ENCODE measurements at places on chromosomes 6 and 20.

- no peak overlapping the region for H3K27ac ChIP-seq
- no peak overlapping the region for H3K4me3 ChIP-seq
- H3K27me3 ChIP-seq, result no peaks in the 10 kb centered on the region
- no peaks in the 10 kb centered on the region for H3K4me1 ChIP-seq
- H3K36me3 ChIP-seq, result no peaks in the 10 kb centered on the region
Measured at GRCh38 chr6:130259557-130259956, 36.8 kb upstream of the SAMD3 start.

DNA sequence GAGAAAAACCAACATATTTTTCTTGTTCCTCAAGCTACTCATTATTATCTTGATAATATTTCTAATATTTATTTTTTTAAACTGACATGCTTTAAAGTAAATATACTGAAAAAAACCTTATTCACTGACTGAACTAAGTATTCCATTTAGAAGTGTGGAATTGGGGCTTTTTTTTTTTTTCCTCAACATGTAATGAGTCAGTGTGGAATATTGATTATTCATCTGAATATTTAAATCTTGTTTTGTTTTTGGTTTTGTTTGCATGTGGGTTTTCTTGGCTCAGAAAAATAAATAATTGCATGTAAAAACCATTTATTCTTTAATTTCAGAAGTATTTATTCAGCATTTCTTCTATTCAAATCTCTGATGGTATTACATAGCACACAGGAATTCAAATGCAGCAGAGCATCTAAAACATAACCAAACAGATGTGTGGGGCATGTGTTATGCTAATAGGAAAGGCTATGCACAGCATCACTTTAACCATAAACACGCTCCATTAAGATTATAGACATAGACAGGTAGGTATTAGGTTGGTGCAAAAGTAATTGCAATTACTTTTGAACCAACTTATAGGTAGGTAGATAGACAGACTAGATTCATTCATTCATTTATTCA lies 166.5 kb downstream of the PLCB1 start:
- no peaks in the 10 kb centered on the region for H3K27me3 ChIP-seq
- H3K27ac ChIP-seq, result no peak overlapping the region

- H3K36me3 ChIP-seq, result no peaks in the 10 kb centered on the region
- no peak overlapping the region for H3K27ac ChIP-seq
- no peaks in the 10 kb centered on the region for H3K27me3 ChIP-seq
- no peak for DNase-seq
- H3K4me1 ChIP-seq, result no peaks in the 10 kb centered on the region
Measured at GRCh38 chr6:133594652-133595110, 294.2 kb upstream of the TCF21 start.

DNA sequence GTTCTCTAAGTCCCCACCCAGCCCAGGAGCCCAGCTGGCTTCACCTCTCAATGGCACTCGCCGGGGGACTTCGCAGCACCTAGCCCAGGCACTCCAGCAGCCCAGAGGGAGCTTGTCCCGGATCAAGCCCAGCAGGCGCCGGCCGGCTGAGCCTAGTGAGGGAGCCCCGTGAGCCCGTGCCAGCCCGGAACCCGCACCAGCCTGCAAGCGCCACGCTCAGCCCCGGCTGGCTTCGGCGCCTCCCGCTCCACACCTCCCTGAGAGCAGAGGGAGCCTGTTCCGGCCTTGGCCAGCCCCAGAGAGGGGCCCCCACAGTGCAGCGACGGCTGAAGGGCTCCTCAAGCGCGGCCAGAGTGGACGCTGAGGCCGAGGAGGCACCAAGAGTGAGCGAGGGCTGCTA lies 27.1 kb upstream of the PPP1R14C start:
- H3K36me3 ChIP-seq, result no peaks in the 10 kb centered on the region
- no peak overlapping the region for H3K4me3 ChIP-seq
- H3K4me1 ChIP-seq, result no peaks in the 10 kb centered on the region
- DNase-seq, result no peak
- no peaks in the 10 kb centered on the region for H3K27me3 ChIP-seq

Measured in Karpas-422 (cell line).